Smooth muscle cell of trachea (primary cell): ENCODE measurements at places on chromosomes 3 and 15. TPM values are rescaled to one million over a fixed set of nuclear protein-coding genes. Genes with fewer than 3 reads are reported as not detected.

The SQOR gene
- total RNA-seq = 82.3 and 158 TPM in 2 replicates

The RETNLB gene
- total RNA-seq = not detected in 2 replicates

The ABCC5 gene
- 18.6 and 21.0 TPM in 2 replicates for total RNA-seq

The PAQR5 gene
- total RNA-seq = 5.8 and 7.9 TPM in 2 replicates

The ZPLD1 gene
- not detected in 2 replicates for total RNA-seq

The OR5K2 gene
- total RNA-seq = not detected in 2 replicates

The RASGRF1 gene
- under 0.01 TPM in 1 of 2 replicates, not detected in the other for total RNA-seq

The TGM4 gene
- total RNA-seq = not detected in 2 replicates

The GALNT15 gene
- total RNA-seq = 17.9 and 93.0 TPM in 2 replicates

The ROBO1 gene
- 48.6 and 67.2 TPM in 2 replicates for total RNA-seq

The LARP6 gene
- 69.6 and 110 TPM in 2 replicates for total RNA-seq

The ATP13A5 gene
- total RNA-seq = not detected in 2 replicates

The SIDT1 gene
- total RNA-seq = not detected in 2 replicates

The CPA3 gene
- total RNA-seq = not detected in 2 replicates

The CHRD gene
- 0.73 and 2.6 TPM in 2 replicates for total RNA-seq

The FAM98B gene
- 4.5 and 12.9 TPM in 2 replicates for total RNA-seq

The RUVBL1 gene
- 44.5 and 71.9 TPM in 2 replicates for total RNA-seq

The ANKRD63 gene
- not detected in 2 replicates for total RNA-seq

The SLC51A gene
- not detected in 2 replicates for total RNA-seq

The SOX2 gene
- total RNA-seq = 0.15 TPM in 1 of 2 replicates, not detected in the other

The TIMP4 gene
- total RNA-seq = 15.6 and 23.3 TPM in 2 replicates

The NOX5 gene
- total RNA-seq = 0.58 and 0.83 TPM in 2 replicates

The RFX7 gene
- 5.8 and 8.7 TPM in 2 replicates for total RNA-seq

The CEP19 gene
- 2.3 and 2.8 TPM in 2 replicates for total RNA-seq

The SYNPR gene
- not detected in 2 replicates for total RNA-seq

The GRIP2 gene
- total RNA-seq = 0.15 and 0.17 TPM in 2 replicates

The VWA5B2 gene
- not detected in 2 replicates for total RNA-seq

The MASP1 gene
- 33.2 and 178 TPM in 2 replicates for total RNA-seq

The SLC12A1 gene
- total RNA-seq = not detected in 2 replicates

The FGD5 gene
- 1.7 and 1.8 TPM in 2 replicates for total RNA-seq

The SH3BP5 gene
- total RNA-seq = 26.5 and 44.7 TPM in 2 replicates

The IL17RB gene
- total RNA-seq = under 0.01 and 0.17 TPM in 2 replicates

The ISL2 gene
- total RNA-seq = 0.58 and 3.6 TPM in 2 replicates
